ENCODE measurements at places on chromosomes 6 and 20.

GRCh38 chr20:31691646-31692275, 30.9 kb downstream of the BCL2L1 start:
- peak; percentile 30 for DNase-seq

DNA sequence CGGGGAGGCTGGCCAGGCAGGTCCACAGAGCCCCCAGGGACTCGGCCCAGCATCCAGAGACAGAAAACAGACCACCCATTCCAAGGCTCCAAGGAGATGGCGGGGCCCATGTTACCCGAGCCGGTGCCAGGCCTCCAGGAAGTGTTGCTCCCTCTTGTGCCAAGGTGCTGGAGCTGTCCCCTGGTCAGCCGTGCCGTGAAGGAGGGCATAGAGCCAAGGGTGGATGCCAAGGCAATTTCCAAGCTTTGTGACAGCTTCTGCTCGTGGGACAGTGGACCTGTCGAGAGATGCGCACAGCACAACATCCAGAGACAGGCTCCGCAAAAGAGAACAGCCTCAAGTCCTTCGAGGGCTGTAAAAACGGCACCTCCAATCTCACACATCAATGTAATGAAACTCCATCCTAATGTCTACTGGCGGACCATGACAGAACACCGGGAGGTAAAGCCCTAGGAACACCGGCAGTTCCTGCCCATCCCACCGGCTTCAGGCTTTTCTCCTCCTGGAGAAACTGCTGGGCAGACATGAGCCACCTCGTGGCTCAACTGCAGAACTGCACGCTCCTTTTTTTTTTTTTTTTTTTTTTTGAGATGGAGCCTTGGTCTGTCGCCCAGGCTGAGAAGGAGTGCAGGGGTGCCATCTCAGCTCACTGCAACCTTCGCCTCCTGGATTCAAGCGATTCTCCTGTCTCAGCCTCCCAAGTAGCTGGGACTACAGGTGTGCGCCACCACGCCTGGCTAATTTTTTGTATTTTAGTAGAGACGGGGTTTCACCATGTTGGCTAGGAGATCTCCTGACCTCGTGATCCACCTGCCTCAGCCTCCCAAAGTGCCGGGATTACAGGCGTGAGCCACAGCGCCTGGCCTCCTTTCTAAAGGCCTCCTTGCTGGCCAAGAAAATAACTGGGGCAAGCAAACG, 30.9 kb upstream of the AVP start:
- DNase-seq, result peak; percentile 44

- peak; percentile 17 for DNase-seq
Measured at GRCh38 chr6:37877373-37878149, 58.0 kb downstream of the ZFAND3 start.

DNA sequence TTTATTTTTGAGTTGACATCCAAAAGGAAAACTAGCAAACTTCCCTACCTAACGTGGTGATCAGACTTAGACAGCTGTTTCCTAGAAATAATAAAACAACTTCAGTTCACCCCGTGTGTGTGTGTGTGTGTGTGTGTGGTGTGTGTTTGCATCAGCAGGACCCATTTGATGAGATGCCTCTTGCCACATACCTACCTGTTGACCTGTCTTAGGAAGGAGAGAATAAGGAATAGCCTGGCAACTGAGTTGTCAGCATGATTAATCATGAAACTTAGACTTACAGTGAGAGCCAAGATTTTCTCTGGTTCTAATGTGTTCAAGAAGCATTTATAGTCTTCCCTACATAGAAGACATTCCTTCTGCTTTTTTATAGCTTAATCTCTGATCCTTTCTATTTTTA, 16.1 kb upstream of the PBOV1 start:
- DNase-seq, result no peak

GRCh38 chr6:159033160-159034049, 11.4 kb downstream of the TAGAP start:
- DNase-seq, result peak; percentile 26

GRCh38 chr6:106574741-106575458, 54.4 kb downstream of the RTN4IP1 start:
- DNase-seq, result peak; percentile 61

GRCh38 chr6:151290877-151291721, 51.3 kb downstream of the AKAP12 start:
- peak; percentile 59 for DNase-seq

DNA sequence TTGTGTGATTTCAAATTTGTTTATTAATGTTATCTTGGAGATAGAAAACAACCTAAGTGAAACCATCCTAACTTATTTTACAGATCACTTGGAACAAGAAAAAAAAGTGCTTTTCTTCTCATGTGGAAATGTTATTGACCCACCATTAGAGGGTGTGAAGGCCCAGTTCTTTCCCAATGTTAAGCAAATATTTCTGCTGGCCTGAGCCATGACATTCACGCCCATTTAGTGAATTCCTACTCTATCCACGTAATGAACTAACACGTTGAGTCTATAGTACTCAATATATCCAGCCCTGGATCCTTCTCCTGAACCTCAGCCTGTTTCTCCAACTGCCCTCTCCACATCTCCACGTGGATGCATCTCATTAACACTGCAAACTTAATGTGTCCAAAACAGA, 180.6 kb upstream of the ZFP64 start:
- no peak for DNase-seq

DNA sequence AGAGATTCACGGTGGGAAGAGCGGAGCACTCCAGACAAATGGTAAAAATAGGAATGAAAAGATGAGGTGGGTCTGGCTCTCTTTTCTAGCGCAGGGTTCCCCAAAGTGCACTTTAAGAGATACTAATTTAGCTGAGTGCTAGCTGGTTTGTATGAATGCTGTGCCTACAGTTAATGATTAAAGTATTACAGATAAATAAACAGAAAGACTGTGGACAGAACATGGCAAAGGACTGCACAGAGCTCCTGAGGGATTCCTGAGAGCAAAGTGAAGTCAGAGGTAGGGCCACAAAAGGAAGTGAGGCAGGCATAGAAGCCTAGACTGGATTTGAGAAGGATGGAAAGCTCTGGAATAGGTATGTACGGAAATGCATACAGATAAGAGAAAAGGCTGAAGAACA, 114.5 kb downstream of the INSM1 start:
- no peak for DNase-seq

DNA sequence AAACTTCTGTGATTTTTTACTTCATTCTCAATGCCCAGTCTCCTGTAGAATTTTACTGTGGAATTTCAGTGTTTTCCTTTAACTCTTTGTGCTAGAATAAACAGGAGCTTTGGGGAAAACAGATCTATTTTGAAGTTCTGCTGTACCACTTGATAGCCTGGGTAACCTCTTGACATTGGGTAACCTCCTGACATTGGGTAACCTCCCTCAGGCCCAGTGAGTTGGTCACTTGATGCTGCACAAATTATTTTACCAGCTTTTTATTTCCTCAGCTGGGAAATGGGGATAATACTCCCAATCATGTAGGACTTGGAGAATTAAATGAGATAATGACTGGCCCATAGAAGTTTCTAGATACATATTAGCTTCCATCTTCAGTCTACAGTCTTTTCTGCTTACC, 137.3 kb upstream of the TOP1 start:
- DNase-seq, result no peak

- no peak for DNase-seq
Measured at GRCh38 chr6:34170346-34170745, 24.5 kb upstream of the GRM4 start.

DNA sequence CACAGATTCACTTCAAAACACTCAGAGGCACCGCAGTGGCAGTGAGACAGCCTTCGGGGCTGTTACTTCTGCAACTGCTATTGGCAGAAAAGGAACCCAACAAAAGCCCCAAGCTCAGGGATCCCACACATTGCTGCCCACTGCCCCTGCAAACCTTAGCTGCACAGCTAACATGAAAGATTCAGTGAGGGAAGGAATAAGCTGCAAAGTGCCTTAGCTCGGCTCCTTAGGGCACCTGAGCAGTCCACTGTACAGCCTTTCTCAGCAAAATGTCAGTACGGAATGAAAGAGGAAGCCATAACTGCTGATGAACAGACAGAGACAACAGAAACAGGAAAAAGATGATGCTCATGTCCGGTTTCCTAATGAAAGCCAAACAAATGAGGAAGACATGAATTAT, 179.7 kb upstream of the SHLD1 start:
- DNase-seq, result no peak

- DNase-seq, result no peak
Measured at GRCh38 chr6:126541806-126542491, 202.0 kb downstream of the CENPW start.

DNA sequence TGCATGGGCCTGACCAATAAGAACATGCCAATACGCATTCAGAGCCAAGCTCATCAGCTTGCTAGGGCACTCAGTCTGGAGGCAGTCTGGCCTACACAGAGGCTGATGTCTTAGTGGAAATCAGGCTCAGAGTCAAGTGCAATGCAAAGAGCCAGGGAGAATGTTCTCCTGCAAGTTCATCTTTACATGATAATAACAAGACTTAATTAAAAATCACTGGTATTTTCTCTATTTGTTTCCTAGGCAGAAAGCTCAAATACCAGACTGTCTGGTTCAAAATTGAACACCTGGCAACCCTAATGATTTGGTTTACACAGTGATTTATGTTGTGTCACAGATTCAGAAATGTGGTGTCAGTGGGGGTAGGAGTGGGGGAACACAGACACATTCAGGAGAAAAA, 689.3 kb upstream of the FLRT3 start:
- DNase-seq, result no peak

GRCh38 chr6:146027586-146028251, 1.1 kb upstream of the GRM1 start:
- DNase-seq, result no peak

GRCh38 chr6:129890164-129890563, 29.0 kb upstream of the TMEM244 start:
- peak; percentile 67 for DNase-seq

GRCh38 chr6:158011478-158011920, 29.8 kb downstream of the SYNJ2 start:
- no peak for DNase-seq

- no peak for DNase-seq
Measured at GRCh38 chr6:145329257-145329656, 406.1 kb downstream of the EPM2A start.

DNA sequence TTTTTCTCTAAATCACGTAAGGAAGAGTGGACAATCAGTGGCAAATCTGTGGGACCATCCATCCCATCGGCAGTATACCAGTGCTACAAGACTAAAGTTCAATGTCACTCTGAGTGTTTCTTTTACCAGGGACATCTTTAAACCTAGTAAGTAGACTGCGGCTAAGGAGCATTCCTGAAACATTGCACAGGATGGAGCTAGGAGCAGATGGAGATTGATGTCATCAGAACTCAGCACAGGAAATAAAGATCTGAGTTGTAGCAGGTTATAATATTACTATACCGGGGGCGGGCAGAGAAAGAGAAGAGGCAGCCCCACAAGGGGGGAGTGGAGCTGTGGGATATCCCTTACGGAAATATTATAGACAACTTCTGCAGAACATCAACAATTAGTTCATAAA, 162.1 kb downstream of the MTFR2 start:
- DNase-seq, result no peak
